ENCODE measurements at places on chromosomes 7 and 10.

DNA sequence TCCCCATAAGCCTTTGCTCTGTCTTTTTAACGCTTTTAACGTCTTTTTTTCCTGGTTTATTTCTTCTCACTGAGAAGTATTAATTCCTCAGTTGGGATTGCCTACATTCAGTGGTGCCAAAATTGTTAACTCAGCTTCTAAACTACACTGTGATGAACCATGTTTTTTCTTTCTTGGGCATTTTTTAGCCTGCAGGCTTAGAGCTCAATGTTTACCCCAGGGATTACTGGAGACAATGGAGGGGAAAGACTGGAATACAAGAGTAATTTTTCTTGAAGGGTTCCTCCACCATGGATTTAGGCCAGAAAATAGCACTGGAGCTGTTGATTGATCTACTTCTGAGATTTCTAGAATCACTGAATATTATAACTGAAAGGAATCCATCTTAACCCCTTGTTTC is 19.8 kb downstream of the STAMBPL1 start:
- no peak for DNase-seq

DNA sequence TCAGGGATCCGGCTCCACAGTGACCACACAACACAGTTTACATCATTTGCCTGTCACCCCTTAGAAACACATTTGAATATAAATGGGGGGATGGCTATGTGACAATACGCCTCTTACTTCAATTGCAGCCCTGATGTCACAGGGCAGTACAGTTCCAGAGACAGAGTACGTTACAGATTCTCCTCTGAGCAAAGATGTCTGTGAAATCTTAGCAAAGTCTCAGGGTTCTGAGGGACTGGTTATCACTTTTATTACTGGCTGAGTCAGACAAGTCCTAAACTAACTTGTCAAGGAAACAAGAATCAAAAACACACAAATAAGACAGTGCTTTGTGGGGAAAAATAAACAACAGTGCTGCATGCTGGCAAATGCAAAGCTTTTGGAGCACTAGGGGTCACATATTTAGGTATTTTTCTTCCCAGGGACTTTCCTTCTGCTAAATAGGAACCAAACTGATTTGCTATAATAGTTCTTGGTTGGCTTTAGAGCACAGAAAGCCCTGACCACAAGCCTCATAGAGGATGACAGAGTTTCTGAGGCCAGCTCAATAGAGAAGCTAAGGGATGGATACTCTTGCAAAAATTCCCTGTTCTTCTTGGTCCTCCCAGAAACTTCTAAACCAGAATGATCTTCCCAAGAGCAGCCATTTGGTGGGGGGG is 501.6 kb downstream of the GRID1 start:
- DNase-seq: no peak

GRCh38 chr10:28986117-28986792 is 302.6 kb upstream of the LYZL1 start:
- no peak for DNase-seq

GRCh38 chr7:35251606-35252310 is 2.1 kb downstream of the TBX20 start:
- DNase-seq: no peak

- DNase-seq: no peak
Observed at GRCh38 chr10:76209135-76209534, 777.7 kb downstream of the LRMDA start.

DNA sequence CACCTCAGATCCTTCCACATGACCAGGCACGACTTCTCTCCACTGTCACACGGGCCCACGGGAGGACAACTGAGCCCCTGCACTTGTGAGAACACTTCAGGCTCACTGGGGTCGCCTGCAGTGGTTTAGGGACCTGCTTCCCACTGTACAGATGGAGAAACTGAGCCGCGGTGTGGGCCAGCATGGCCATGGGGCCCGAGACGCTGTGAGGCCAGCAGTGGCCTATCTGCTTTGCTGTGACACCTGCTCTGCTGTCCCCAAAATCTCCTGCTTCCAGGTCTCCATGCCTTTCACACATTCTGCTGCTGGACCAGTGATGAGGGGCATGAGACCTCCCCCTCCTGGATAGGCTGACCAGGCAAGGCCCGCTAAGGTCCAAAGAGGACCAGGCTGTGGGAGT is 75.8 kb upstream of the PAX2 start:
- DNase-seq: no peak

- no peak for DNase-seq
Observed at GRCh38 chr10:42958142-42958868, 118.6 kb upstream of the RET start.

GRCh38 chr10:6200734-6201515 is 1.8 kb upstream of the PFKFB3 start:
- no peak for DNase-seq

DNA sequence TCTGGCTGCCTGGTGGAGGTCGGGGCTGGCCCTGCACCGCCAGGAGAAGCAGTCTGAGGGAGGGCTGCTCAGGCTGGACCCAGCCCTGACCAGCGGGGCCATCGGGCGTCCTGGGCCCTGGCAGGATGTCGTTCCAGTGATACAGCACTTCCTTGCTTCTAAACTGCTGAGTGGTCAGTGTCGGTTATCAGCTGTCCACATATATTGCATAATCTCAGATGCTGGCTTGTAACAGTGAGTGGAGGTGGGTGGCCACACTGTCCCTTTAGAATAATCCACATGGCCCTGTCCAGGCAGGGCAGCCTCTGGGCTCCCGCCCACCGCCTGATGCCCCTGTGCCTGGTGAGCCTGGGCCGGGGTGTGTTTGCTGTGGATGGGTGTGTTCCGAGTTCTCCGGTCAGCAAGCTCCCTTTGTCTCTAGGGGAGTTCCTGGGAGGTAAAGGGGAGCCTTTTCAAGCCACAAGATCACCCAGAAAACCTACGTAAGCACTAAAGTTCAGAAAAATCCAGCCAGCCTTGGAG is 86.1 kb downstream of the LHPP start:
- DNase-seq: no peak

- DNase-seq: no peak
Observed at GRCh38 chr7:117402109-117402508, 25.2 kb downstream of the ASZ1 start.

DNA sequence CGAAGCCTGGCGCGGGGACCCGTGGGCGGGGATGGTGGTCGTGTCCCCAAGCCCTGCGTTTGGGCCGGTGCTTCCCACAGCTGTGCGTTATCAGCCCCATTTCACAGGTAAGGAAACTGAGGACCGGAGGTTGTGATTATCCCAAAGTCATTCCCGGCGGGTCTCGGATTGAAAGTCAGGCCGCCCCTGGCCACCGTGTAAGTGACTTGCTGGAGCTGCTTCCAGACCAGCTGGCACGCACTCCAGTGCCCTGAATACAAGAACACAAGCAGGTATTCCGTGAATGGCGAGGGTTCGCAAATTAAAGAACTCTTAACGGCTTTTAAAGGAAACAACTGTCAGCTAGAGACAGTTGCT is 675 bp upstream of the ATE1 start:
- DNase-seq: no peak

GRCh38 chr7:43726466-43726865 is 2.9 kb downstream of the COA1 start:
- no peak for DNase-seq

GRCh38 chr7:44368885-44369284 is 43.5 kb upstream of the CAMK2B start:
- no peak for DNase-seq

DNA sequence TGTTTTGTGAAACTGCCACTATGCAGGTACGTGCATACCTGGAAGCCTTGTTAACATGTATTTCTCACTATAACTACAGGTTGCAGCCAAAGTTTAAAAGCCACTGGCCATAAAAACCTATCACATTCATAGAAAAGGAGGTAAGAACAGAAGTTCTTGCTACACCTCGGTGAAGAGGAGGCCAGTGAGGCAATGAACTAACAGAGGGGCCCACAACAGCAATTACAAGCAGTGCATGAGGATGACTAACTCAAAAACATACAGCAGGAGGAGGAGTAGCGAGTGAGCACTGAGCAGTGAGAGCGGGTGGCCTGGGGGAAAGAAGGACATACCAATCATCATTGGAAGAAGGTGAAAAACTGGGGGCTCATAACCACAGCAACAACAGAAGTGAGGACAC is 51.6 kb downstream of the NUDCD3 start:
- no peak for DNase-seq

- no peak for DNase-seq
Observed at GRCh38 chr10:62426600-62426999, 52.4 kb downstream of the ZNF365 start.

DNA sequence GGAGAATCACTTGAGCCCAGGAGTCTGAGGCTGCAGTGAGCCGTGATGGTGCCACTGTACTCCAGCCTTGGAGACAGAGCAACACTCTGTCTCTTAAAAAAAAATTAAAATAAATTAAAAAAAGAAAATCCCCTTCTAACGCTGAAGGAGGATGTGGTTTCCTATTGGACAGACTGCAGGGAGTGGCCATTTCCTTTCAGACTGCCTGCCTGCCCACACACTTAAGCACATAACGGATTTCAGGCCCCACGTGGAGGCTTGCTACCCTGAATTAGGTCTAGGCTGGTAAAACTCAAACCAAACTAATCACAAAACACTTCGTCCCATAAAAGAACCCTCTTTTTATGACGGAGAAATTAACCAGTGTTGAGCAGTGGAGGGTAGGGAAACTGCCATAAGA is 34.0 kb downstream of the GATA3 start:
- no peak for DNase-seq

- no peak for DNase-seq
Observed at GRCh38 chr7:78090616-78091015, 292.0 kb downstream of the PHTF2 start.

- DNase-seq: no peak
Observed at GRCh38 chr7:136293272-136293671, 316.1 kb upstream of the MTPN start.

- no peak for DNase-seq
Observed at GRCh38 chr7:136016649-136017395, 39.7 kb upstream of the MTPN start.

DNA sequence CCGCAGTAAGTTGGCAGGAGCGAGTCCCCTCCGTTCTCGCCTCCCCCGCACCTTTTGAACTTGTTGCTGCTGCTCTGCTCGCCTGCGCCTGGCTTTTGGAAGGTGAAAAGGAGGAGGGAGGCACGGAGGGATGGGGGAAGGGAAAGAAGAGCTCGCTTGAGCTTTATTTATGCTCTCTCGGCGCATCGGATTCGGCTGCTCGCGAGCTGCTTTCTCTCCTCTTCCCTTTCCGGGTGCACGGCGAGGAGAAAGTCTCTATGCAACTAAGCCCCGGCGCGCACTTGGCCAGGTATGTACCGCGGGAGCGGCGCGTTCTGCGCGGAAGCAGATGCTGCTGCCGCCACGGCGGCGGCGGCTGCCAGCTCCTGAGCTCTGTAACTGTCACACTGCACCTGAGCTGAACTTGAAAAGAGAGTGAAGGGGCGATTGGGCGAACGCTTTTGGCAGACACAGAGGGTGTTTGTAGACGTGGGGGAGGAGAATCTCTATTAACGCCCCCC is 551 bp downstream of the KCND2 start:
- no peak for DNase-seq

- DNase-seq: no peak
Observed at GRCh38 chr10:124420254-124420653, 1.5 kb upstream of the OAT start.

- DNase-seq: no peak
Observed at GRCh38 chr7:143889068-143889467, 12.9 kb downstream of the TCAF1 start.

DNA sequence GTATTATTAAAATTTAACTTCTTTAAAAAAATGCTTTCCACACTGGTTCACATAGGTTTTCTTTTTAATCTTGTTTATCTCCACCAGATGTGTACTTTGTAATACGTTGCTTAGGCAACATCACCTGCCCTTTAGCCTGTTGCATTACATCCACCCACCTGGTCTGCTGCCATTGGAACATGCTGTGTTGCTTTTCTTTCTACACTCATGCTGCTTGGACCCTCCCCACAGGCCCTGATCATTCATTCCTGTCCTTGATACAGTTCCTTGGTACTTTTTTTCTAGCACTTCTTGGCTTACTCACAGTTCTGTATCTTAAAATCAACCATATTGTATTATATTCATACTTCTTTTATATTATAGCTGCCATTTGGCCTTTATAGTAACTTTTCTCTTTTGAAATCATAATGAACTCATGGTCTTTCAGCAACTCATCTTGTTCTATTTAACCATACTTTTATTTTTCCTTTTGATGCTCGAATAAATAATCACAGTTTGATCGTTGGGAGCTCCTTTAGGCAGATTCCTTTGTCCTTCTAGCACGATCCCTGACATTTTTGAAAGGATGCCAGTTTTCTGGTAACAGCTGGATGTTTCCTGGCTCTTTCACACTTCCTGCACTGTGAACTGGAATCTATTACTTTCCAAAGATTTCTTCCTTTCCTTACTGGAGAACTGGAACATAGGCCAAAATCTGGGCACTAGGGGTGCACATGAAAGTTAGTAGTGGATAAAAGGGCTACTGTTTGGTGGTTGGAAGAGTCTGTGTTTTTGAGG is 125.1 kb downstream of the CDK14 start:
- DNase-seq: no peak

DNA sequence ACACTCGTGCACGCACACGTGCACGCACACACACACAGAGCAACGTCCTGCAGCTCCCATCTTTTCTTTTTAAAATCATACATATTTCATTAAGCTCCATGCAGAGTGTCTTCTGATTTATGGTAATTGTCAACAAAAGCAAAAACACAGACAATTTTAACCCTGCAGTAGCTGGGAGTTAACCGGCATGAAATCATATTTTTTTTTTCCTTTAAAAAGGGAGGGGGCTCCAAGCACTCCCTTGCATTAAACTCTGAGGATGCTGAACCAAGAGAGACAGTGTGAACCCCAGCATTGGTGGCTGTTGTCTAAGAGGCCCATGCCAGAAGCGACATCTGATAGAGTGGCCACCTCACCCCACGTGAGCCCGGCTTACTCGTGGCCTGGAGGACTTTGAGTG is 542.6 kb downstream of the DNAJB6 start:
- DNase-seq: no peak

DNA sequence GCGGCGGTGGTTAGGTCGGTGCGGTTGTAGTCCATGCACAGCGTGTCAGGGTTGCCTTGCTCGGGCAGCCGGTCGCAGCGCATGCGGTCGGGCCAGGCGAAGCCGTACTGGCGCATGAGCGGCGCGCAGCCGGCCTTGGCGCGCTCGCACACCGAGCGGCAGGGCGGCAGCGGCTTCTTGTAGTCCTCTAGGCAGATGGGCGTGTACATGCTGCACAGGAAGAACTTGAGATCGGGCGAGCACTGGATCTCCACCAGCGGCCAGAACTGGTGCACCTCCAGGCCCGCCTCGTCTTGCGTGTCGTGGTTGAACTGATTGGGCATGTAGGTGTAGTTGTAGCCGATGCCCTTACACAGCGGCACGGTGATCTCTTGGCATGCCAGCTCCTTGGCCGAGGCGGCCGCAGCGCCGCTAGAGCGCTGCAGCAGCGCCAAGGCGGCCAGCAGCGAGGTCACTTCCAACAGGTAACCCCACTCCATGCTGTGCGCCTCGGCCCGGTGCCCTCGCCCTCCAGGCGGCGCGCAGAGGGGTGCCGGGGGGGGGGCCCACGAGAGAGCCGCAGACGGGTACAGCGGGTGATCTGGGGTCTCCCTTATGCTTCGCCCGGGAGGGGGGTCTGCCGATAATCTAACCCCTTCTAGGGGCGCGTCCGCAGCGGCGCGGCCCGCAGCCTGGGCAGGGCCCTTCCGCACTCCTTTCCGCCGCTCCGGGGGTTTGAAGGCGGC is 983 bp downstream of the FZD8 start:
- DNase-seq: no peak
